ENCODE measurements at places on chromosomes 11 and 22. TPM values are rescaled to one million over a fixed set of nuclear protein-coding genes. Genes with fewer than 3 reads are reported as not detected.

DNA sequence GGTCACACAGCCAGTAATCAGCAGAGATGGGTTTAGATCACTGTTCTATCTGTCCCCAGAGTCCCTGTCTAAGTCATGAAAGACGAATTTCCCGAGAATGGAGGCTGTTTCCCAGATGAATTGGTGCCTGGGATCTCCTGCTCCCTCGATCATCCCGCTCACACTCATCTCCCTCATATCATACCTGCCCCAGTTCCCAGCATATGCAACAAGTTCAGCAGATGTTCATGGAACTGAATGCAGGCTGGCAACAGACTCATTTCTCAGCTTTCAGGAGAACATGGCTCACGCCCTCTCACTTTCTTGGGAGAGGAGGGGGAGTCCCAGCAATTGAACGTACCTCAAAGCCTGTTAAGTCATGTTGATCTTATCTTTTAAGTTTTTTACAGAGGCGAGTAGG lies 22.1 kb downstream of the CD6 start:
- DNase-seq, result no peak

DNA sequence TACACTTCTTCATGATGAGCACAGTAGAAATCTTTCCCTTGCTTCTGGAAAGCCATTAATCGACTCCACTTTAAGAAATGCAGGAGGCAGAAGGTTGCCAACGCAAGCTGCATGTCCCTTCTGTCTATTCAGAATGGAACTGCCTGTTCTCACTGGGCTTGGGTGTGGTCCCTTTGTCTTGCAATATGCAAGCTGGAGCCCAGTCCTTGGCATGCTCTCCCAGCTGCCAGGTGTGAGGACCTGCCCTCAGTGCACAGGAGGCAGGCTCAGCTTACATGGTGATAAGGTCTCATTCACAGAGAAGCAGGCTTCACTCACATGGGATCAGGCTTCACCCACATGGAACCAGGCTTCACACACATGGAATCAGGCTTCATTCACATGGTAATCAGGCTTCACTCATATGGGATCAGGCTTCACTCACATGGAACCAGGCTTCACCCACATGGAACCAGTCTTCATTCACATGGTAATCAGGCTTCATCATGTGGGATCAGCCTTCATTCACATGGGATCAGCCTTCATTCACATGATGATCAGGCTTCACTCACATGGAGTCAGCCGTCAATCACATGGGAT lies 59.2 kb upstream of the USP47 start:
- no peak for DNase-seq

DNA sequence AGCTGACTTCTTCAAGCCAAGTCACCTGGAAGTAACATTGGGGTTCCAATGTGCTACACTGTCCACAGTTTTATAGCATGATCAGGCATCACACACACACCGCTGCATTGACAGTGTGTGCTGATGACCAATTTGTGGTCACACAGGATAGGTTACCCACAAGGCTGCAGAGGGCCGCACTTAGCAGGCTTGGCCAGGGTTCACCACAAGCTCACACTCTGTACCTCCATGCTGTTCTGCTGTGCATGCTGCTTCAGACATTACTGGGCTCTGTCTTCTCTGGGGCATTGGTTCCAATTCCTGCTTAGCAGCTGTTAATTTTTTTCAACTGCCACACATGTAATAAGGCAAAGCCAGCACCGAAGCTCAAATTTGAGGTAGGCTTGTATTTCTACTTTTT lies 11.0 kb upstream of the NRIP3 start:
- no peak for DNase-seq

GRCh38 chr22:22182218-22182989 lies 62.2 kb upstream of the VPREB1 start:
- DNase-seq, result no peak

GRCh38 chr11:68340003-68340767 lies 27.8 kb downstream of the LRP5 start:
- DNase-seq, result no peak

The SLC6A5 gene
- total RNA-seq, result not detected

Data from sigmoid colon (tissue), 7 donors.